Mesothelial cell of epicardium (in vitro differentiated cells): ENCODE measurements at places on chromosomes 2 and 18. TPM values are rescaled to one million over a fixed set of nuclear protein-coding genes. Genes with fewer than 3 reads are reported as not detected.

Gene REG1A
- not detected in 3 replicates for total RNA-seq

- H3K4me1 ChIP-seq = peaks cover 23% of the 10 kb centered on the region
- no peaks in the 10 kb centered on the region for H3K36me3 ChIP-seq
- peak overlapping the region; percentile 99 for H3K27ac ChIP-seq
- H3K4me3 ChIP-seq = peak overlapping the region; percentile 97
Observed at GRCh38 chr2:25879133-25879730, 945 bp upstream of the ASXL2 start.

- no peaks in the 10 kb centered on the region for H3K36me3 ChIP-seq
- no peak for DNase-seq
- no peak overlapping the region for H3K27ac ChIP-seq
- no peaks in the 10 kb centered on the region for H3K4me1 ChIP-seq
- no peaks in the 10 kb centered on the region for H3K27me3 ChIP-seq
- H3K4me3 ChIP-seq = no peak overlapping the region
Observed at GRCh38 chr18:28425886-28426285, 249.0 kb upstream of the CDH2 start.

- H3K4me1 ChIP-seq = peaks cover 10% of the 10 kb centered on the region
- peaks cover 6% of the 10 kb centered on the region for H3K36me3 ChIP-seq
- no peak overlapping the region for H3K4me3 ChIP-seq
- H3K27me3 ChIP-seq = no peaks in the 10 kb centered on the region
- no peak overlapping the region for H3K27ac ChIP-seq
- no peak for DNase-seq
Observed at GRCh38 chr2:9213477-9214051, 7.0 kb downstream of the ASAP2 start.

Gene ONECUT2
- 0.09 to 0.51 TPM (median 0.09 TPM) in 3 replicates for total RNA-seq

DNA sequence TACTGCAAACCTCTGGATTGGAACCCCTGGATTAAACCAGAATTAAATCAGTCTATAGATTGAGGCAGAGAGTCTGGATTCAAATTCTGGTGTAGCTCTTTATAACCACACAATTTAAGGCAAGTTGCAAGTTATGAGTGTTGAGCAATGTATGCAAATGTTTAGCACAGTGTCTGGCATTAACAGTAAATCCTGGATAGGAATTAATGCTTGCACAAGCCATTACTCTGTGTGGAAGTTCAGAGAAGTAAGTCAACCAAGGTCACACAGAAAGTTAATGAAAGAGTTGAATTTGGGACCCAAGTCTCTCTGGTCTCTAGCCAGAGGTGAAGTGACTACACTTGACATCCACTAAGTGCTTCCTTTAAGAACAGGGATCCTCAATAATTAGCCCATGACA lies 2.0 kb upstream of the MARCO start:
- peaks cover 5% of the 10 kb centered on the region for H3K4me1 ChIP-seq
- H3K27me3 ChIP-seq = peaks cover 23% of the 10 kb centered on the region
- no peak overlapping the region for H3K4me3 ChIP-seq
- no peak overlapping the region for H3K27ac ChIP-seq

Gene LOXL3
- 20.3 to 26.7 TPM (median 21.9 TPM) in 3 replicates for total RNA-seq

Gene NLRC4
- total RNA-seq = not detected in 3 replicates

DNA sequence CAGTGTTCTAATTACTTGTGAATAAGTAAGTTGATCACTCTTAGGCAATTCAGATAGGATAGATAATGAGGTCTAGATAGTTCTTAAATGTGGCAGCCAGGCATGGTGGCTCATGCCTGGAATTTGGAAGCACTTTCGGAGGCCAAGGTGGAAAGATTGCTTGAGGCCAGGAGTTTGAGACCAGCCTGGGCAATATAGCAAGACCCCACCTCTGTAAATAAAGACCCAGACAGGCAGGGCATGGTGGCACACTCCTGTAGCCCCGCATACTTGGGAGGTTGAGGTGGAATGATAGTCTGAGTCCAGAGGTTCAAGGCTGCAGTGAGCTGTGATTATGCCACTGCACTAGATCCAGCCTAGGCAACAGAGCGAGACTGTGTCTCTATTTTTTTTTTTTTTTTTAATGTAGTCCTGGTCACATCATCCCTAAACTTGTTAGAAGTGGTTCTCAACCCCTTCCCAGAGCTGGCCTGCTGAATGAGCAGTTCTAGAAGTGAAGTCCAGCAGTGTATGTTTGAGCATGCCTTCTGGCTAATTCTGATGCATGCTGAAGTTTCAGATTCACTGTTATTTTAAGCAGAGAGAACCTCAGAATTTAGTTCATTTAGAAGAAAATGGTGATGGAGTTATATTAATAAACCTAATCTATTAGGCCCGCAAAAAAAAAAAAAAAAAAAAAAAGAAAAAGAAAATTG lies 306.2 kb downstream of the PRKCE start:
- no peak overlapping the region for H3K4me3 ChIP-seq
- H3K4me1 ChIP-seq = peaks cover 19% of the 10 kb centered on the region
- no peak overlapping the region for H3K27ac ChIP-seq
- no peak for DNase-seq
- no peaks in the 10 kb centered on the region for H3K27me3 ChIP-seq
- H3K36me3 ChIP-seq = no peaks in the 10 kb centered on the region

Gene DLX2
- total RNA-seq = 9.7 to 11.8 TPM (median 10.7 TPM) in 3 replicates

DNA sequence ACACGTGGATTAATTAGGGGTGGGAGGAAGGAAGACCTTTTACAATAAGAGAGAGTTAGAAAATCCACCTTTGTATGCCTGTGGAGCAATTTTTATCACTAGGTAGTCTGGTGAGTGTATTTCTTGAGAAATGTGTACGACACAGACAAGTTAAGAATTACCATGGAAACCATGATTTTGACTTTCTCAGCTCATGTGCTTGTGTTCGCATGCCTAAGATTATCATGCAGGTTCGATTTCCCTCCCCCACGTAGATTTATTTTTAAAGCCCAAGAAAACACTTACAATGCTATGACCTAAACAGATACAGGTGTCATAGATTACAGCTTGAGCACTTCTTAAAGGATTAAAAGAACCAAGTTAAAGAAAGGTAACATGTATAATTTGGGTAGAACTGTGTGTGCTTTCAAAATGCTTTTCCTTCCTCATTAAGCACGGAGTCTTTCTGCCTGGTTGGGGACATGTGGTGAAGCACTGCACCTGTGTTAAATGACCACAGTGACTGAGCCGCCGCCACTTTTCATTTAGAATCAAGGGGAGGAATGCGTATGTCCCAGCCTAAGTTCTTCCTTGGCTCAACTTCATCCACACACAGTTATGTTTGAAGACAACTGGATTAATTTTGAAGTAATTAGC lies 16.6 kb downstream of the SERTAD2 start:
- H3K36me3 ChIP-seq = peaks cover 16% of the 10 kb centered on the region
- no peak overlapping the region for H3K4me3 ChIP-seq
- DNase-seq = no peak
- peaks cover 77% of the 10 kb centered on the region for H3K4me1 ChIP-seq

Gene XPO1
- total RNA-seq = 197 to 219 TPM (median 214 TPM) in 3 replicates

Gene MOCOS
- 2.2 to 3.2 TPM (median 3.2 TPM) in 3 replicates for total RNA-seq

Gene PDE11A
- total RNA-seq = 22.9 to 25.6 TPM (median 23.9 TPM) in 3 replicates

Gene DSC3
- total RNA-seq = 29.1 to 32.6 TPM (median 30.9 TPM) in 3 replicates

Gene GLI2
- 65.3 to 67.0 TPM (median 65.6 TPM) in 3 replicates for total RNA-seq

Gene POTEI
- 7.0 to 7.3 TPM (median 7.1 TPM) in 3 replicates for total RNA-seq

Gene KCNK3
- total RNA-seq = 6.3 to 6.9 TPM (median 6.6 TPM) in 3 replicates

DNA sequence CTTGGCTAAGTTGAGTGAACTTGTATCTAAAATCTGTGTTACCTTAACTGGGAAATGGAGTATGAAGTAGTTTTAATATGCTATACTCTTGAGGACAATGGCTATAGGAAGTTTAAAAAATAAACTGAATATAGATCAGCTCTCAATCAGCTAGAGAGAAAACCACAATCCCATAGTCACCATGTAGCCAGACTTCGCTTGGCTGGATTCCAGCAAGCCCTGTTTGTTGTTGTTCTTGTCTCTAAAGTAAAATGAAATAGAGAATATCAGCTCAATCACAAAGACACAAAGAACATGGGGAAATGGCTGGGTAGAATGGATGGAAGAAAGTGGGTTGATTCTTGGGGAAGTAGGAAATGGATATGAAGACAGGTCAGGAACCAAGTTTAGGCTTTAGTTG lies 234.9 kb downstream of the PHLPP1 start:
- no peak overlapping the region for H3K4me3 ChIP-seq
- peaks cover 9% of the 10 kb centered on the region for H3K4me1 ChIP-seq

GRCh38 chr18:51171625-51172259 lies 25.7 kb downstream of the MEX3C start:
- H3K4me3 ChIP-seq = no peak overlapping the region
- DNase-seq = no peak
- no peaks in the 10 kb centered on the region for H3K4me1 ChIP-seq
- no peak overlapping the region for H3K27ac ChIP-seq
- H3K27me3 ChIP-seq = no peaks in the 10 kb centered on the region
- H3K36me3 ChIP-seq = peaks cover 19% of the 10 kb centered on the region

- no peak overlapping the region for H3K4me3 ChIP-seq
- no peaks in the 10 kb centered on the region for H3K36me3 ChIP-seq
- no peak overlapping the region for H3K27ac ChIP-seq
- H3K4me1 ChIP-seq = peaks cover 14% of the 10 kb centered on the region
- no peak for DNase-seq
Observed at GRCh38 chr2:156343940-156344301, 11.4 kb upstream of the NR4A2 start.

GRCh38 chr2:119338272-119338671 lies 28.4 kb downstream of the C2orf76 start:
- H3K27ac ChIP-seq = no peak overlapping the region
- peaks cover under 1% of the 10 kb centered on the region for H3K4me1 ChIP-seq
- H3K4me3 ChIP-seq = no peak overlapping the region
- no peaks in the 10 kb centered on the region for H3K27me3 ChIP-seq

Gene C2orf92
- total RNA-seq = 17.9 to 20.2 TPM (median 20.0 TPM) in 3 replicates

Gene TET3
- total RNA-seq = 39.6 to 42.6 TPM (median 41.2 TPM) in 3 replicates

Gene TPO
- not detected in 3 replicates for total RNA-seq

GRCh38 chr2:43553341-43553855 lies 42.4 kb downstream of the THADA start:
- H3K27me3 ChIP-seq = no peaks in the 10 kb centered on the region
- no peak for DNase-seq
- H3K4me1 ChIP-seq = peaks cover 1% of the 10 kb centered on the region
- H3K27ac ChIP-seq = no peak overlapping the region
- peaks cover 32% of the 10 kb centered on the region for H3K36me3 ChIP-seq

Gene DNAJC5G
- total RNA-seq = 0.18 to 0.27 TPM in 2 of 3 replicates, not detected in the other
